ENCODE measurements at places on chromosomes 4 and X. TPM values are rescaled to one million over a fixed set of nuclear protein-coding genes. Genes with fewer than 3 reads are reported as not detected.

The CTAG1B gene
- not detected for total RNA-seq

The NSUN7 gene
- total RNA-seq: not detected

The RS1 gene
- total RNA-seq: not detected

The AFM gene
- not detected for total RNA-seq

The PDE6B gene
- 4.8 TPM for total RNA-seq

The CC2D2A gene
- total RNA-seq: 9.0 TPM

The TMPRSS11F gene
- not detected for total RNA-seq

The DGAT2L6 gene
- not detected for total RNA-seq

The PAK3 gene
- 0.78 TPM for total RNA-seq

The GRPR gene
- total RNA-seq: 0.32 TPM

The CT47A1 gene
- not detected for total RNA-seq

The SNCA gene
- total RNA-seq: 33.6 TPM

The PCDH18 gene
- 4.9 TPM for total RNA-seq

The PIR gene
- total RNA-seq: 15.7 TPM

Measured in cardiac septum (tissue), 1 donor.